ENCODE measurements at places on chromosomes 1 and 21.

GRCh38 chr1:97174039-97174704 is 452.6 kb downstream of the PTBP2 start:
- no peak for DNase-seq

- DNase-seq = no peak
These were observed 224.8 kb downstream of the SIPA1L2 start for GRCh38 chr1:232404981-232405731.

DNA sequence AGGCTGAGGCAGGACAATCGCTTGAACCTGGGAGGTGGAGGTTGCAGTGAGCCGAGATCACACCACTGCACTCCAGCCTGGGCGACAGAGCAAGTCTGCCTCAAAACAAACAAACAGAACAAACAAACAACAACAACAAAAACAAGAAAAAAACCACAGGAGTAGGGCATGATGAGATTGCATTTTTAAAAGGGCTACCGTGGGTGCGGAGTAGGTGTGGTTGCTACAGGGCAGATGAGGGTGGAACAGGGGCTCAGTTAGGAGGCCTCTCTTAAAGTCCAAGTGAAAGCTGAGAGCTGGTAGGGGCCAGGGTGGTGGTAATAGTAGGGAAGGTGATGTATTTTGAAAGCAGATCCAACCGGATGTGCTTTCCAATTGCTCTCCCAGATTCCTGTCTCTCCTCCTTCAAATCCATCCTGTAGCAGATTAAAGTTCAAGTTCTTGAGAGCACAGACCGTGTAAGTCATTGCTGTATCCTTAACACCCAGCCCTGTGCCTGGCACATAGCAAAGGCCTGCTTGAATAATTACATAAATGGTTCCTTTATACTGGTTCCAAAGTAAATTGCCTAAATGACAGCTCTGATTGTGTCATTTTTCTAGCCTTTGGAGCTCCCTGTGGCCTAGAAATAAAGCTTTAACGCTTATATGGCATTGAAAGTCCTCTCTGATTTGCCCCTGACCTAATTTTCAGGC is 4.2 kb upstream of the LINGO4 start:
- no peak for DNase-seq

DNA sequence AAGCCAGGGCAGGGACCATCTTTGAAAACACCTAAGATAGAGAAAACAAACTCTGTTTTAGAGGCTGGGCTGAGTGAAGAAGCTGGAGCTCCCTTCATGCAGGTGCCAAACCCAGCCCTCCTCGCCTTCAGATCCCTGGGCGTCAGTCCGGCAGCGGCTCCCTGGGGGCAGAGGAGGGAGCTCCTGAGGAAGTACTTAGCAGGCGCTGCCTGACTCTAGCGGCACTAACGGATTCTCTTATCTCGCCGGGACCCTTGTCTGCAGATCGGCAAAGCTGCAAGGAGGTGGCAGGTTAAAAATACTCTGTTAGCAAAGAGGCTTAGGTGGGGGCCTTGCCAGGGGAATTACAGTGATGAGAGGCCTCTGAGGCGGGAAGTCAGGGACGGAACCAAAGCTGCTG is 79.6 kb downstream of the PLXNA2 start:
- no peak for DNase-seq

DNA sequence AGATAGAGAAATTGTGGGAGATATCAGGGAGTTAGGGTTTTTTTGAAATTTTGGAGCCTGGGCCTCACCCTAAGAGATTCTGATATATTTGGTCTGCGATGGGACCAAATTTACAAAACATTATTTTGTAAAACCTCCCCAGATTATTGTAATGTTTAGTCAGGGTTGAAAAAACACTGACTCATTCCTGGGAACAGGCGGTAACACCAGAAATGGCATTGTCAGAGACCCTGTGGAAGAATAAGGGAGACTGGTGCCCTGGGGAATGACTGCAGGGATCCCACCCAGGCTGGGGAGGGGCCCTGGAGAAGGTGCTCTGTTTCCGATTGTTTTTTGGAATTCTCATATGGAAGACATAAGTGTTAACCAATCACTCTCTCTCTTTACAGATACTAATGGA is 13.1 kb upstream of the STRIP1 start:
- DNase-seq = no peak

DNA sequence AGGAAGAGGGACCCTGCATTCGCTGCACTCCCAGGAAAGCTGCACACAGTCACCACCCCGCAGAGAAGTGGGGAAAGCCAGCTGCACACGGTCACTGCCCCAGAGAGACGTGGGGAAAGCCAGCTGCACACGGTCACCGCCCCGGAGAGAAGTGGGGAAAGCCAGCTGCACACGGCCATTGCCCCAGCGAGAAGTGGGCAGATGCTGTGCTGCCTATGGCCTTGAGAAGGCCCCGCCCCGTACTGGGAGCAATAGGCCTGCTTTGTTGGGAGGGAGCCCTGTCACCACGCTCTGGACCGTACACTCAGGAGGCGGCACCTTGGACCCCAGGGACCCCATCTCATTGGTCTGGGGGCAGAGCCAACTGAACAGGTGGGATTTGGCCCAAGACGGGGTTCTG is 4.3 kb upstream of the GPR153 start:
- no peak for DNase-seq

DNA sequence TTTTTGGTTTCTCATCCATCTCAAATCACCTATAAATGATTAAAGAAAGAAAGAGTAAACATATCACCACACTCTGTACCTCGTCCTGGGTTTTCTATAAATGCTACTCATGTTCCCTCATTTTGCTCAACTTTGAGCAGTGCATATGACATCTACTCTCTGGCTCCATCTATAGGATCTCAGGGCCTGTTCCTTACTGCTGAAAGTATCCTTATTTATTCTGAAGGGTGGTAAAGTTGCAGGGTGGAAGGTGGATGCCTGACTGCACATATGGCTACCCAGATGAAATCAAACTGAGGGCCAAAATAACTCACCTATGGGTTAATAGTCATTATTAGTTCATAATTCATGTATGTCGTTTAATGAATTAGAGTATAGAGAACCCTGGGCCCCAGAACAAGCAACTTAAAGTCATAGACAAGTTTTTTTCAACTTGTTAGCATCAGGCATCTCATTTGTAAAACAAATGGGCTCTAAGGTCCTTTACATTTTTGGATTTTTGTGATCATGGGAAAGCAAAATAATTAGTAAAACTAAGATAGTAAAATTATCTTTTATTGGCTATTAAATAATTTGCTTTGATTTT is 46.5 kb downstream of the NCF2 start:
- DNase-seq = peak; percentile 49

GRCh38 chr1:44511769-44512168 is 106.7 kb downstream of the RNF220 start:
- peak; percentile 26 for DNase-seq

GRCh38 chr1:225464851-225465792 is 37.3 kb upstream of the LBR start:
- DNase-seq = no peak

- DNase-seq = no peak
These were observed 131.6 kb upstream of the ZC3H12A start for GRCh38 chr1:37342736-37343135.

DNA sequence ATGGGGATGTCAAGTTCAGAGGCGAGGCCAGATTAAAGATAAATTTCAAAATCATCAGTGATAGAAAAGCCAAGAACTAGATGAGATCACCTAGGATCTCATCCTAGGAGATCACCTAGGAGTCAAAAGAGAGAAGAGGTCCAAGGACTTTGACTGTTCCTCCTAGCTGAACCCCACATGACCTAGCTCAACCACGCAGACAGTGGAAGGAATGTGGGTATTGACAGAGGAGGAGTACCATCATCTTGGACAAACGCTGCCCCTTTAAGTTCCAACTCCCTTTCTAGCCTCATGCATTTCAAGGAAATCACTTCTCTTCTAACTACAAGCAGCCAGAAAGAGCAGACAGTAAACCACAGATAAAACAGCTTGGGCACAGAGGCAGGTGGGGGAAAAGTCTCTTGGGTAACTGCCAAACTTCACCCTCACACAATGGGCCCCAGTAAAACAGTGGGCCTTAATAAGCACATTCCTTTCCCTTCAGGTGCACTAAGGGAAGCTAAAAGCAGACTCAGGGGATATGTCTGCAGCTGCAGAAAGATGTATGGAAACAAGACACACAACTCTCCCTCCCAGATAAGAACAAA is 12.5 kb upstream of the FAM76A start:
- DNase-seq = no peak

GRCh38 chr1:36653850-36654249 is 171.1 kb upstream of the CSF3R start:
- DNase-seq = no peak

- no peak for DNase-seq
These were observed 315.9 kb upstream of the GREM2 start for GRCh38 chr1:240927821-240928220.

- peak; percentile 69 for DNase-seq
These were observed at the start of gene MACF1 for GRCh38 chr1:39204441-39205081. MACF1 (plus strand) TSS chr1:39204695; CDS start chr1:39205023, 328 bp downstream.

DNA sequence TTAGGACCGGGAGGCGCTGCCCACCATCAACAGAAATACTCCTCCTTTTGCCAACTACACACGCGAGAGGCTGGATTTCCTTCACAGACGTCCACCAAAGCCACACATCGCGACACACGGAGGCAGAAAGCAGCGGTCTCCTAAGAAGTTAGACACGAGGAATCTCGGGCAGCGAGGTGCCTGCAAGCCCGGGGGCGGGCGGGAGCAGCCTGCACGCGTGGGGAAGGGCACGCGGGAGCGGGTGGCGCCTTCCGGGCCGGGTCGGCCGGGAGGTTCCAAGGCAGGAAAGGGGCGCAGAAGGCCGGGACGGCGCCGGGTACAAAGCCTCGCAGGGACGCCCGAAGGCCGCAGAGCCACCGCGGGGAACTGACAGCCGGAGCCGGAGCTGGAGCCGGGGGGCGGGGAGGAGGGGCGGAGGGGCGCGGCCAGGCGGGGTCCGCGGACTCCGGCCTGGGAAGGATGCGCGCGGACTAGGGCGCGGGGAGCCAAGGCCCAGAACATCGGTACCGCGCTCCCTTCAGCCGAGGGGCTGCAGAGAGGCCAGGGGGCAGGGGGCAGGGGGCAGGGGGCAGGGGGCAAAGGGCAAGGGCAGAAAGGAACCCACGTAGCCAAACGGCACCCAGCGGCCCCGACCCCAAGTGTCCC is 722 bp downstream of the NPHP4 start:
- peak; percentile 27 for DNase-seq

DNA sequence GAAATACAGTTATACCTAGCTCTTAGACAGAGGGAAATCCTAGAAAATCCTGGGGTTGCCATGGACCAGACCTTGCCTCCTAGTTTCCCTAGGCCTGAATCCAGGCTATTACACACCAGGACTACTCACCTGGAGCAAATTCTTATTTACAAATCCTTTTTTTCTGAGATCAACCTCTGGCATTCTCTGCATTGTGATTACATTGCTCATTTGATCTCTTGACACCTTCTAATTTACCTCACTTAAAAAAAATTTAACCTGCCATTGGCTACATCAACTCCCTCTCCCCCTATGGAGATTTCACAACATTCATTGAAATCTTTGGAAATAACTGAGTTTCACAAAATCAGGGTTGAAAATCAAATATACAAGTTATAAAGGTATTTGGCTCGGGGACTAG is 2.9 kb upstream of the C1orf105 start:
- no peak for DNase-seq

GRCh38 chr1:39858315-39858714 is 25.0 kb downstream of the TRIT1 start:
- DNase-seq = no peak

DNA sequence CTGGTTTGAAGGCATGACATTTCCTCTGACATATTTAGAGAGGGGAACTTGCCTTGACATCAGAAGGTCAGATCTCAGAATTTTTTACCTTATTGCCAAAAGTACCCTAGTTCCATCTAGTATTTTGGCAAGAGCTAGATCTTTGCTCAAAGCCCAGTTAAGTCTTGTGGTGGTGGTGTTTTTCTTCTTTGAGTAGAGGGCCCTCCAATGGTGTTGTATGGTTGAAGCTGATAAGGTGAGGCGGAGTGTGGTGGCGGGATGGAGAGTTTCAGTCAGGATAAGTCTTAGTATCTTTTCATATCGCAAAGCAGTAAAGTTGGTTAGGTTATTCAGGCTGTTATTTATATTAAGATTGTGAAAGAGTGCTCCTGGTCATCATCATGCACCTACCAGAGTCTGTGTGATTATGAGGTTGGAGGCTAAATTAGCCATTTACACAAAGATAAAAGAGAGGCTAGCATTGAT is 20.1 kb upstream of the MACF1 start:
- DNase-seq = no peak

- DNase-seq = no peak
These were observed 3.6 kb downstream of the KRTAP10-10 start for GRCh38 chr21:44640761-44641160.

- DNase-seq = peak; percentile 56
These were observed 4.5 kb upstream of the IER5 start for GRCh38 chr1:181083842-181084605.

GRCh38 chr1:31401241-31401640 is 11.8 kb upstream of the SERINC2 start:
- no peak for DNase-seq

- no peak for DNase-seq
These were observed 170.8 kb downstream of the ATG4C start for GRCh38 chr1:62954758-62955157.

- DNase-seq = no peak
These were observed 186.6 kb downstream of the GRIK3 start for GRCh38 chr1:36847761-36848160.

DNA sequence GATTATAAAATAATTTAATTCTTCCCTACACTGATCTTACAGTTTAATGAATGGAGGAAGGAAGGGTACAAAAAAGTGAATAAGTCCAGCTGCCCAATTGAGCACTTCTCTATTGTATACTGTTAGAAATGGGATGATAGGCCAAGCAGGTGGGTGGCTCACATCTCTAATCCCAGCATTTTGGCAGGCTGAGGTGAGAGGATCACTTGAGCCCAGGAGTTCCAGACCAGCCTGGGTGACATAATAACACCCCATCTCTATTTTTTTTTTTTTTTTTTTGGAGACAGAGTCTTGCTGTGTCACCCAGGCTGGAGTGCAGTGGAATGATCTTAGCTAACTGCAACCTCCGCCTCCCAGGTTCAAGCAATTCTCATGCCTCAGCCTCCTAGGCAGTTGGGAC is 57.5 kb downstream of the ATP2B4 start:
- no peak for DNase-seq

DNA sequence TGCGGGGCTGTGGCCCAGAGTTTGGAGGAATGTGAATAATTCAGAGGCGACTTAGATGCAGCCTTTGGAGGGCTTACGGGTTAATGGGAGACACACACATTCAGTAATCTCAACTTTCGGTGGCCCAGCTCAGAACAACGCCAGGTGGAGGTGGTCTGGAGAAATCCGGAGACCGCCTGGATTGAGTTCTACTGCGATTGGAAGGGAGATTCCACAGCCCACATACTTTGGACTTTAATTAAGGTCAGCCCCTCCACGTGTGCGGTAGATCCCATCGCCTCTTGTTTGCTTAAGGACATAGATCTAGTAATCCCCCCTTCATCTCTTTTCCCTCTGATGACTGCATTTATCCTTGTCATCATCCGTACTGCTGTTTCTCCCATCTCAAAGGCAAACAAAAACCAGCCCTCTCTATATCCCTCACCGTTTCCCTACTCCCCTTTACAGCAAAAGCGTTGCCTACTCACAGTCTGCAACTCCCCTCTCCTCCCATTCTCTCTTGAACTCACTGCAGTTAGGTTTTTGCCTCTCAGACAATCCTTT is 720 bp upstream of the BSDC1 start:
- no peak for DNase-seq
